ENCODE measurements at places on chromosomes 12 and 14.

DNA sequence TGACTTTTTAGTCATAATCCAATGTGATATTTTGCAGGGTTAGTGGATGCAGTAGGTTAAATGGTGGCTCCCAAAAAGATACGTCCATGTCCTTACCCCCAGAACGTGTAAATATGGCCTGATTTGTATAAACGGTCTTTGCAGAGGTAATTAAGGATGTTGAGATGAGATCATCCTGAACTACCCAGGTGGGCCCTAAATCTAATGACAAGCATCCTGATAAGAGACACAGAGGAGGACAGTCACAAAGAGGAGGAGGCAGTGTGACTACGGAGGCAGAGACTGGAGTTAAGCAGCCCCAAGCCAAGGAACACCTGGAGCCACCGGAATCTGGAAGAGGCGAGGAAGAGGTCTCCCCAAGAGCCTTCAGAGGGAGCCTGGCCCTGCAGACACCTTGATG lies 293.4 kb downstream of the ZFP36L1 start:
- DNase-seq = no peak

GRCh38 chr12:111361717-111362576 lies 6.9 kb downstream of the PHETA1 start:
- no peak for DNase-seq

DNA sequence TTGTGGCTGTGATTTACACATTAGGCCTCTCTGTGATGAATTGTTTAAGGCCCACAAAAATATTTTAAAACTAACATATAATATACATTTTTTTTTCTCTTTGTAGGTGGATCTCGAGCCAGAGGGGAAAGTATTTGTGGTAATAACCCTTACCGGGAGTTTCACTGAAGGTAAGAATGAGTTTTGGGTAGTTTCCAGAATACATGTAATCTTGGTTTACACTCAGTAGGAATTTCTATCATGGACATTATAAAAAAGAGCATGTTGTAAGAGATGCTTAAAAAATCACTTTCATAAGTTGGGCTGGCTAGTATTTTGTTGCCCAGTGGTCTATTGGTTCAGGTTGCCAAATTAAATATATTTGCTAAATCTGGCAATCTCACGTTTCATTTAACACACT lies 69.7 kb downstream of the PRKCH start:
- DNase-seq = no peak

GRCh38 chr14:97177635-97178034 lies 380.5 kb downstream of the VRK1 start:
- DNase-seq = no peak

- no peak for DNase-seq
These were observed 262.0 kb downstream of the MED13L start for GRCh38 chr12:116015525-116015924.

- no peak for DNase-seq
These were observed 41.3 kb upstream of the C12orf71 start for GRCh38 chr12:27123642-27124041.

- no peak for DNase-seq
These were observed 47.9 kb upstream of the PARP11 start for GRCh38 chr12:3921151-3921471.

GRCh38 chr12:102005256-102005655 lies 56.5 kb downstream of the WASHC3 start:
- no peak for DNase-seq

GRCh38 chr12:131883521-131883900 lies 10.9 kb upstream of the ULK1 start:
- no peak for DNase-seq

DNA sequence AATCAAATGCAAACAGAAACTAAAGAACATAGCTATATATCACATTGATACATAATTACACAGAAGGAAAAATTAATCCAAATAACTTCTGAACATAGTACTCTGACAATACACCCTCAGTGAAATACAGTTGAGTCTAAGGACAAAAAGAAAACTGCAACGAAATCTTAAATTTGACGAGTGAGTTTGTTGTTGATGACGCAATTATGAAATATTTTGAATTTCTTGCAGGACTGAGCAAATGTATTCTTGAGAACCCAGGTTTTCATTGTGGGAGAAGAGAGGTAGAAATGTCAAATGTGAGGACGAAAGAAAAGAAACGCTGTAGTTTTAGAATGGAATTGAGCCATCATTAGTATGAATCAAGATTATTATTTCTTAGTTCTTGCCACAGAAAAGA lies 46.3 kb downstream of the EGLN3 start:
- no peak for DNase-seq
